ENCODE measurements at places on chromosomes 7 and 10.
A peak's percentile ranks its signal among the peaks of the same experiment; 100 is the strongest.

DNA sequence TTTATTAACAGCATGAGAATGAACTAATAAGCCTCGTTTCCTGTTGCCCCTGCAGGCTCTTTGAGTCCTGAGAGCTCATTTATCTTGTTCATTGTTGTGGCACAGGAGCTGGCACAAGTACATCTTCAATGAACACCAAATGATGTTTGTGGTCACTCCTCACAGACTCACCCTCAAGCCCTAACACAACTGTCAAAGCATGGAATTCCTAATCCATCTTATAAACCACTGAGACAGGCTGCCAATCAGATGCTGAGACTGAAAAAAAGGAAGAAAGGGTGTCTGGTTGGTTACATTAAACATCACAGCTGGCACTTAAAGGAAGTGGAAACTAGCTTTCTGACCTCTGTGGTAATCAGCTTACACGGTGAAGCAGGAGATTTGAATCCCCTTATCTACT lies 7.7 kb upstream of the CCDC172 start:
- DNase-seq = peak; percentile 25

DNA sequence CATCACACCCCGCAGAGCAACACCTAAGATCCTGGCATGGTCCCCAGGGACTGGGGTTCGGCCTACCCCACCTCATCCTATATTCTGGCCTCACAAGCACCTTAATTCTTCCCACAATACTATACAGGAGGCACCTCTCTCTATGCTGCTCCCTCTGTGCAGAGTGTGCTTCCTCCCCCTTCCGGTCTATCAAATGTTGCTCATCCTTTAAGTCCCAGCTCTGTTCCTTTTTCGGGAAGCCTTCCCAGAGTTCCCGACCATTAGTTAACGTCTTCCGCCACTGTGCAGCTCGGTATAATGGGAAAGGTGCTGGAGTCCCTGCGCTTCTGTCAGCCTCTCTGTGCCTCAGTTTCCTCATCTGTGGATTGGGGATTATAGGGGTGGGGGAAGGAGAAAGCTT lies 21.8 kb downstream of the PALD1 start:
- DNase-seq = no peak

DNA sequence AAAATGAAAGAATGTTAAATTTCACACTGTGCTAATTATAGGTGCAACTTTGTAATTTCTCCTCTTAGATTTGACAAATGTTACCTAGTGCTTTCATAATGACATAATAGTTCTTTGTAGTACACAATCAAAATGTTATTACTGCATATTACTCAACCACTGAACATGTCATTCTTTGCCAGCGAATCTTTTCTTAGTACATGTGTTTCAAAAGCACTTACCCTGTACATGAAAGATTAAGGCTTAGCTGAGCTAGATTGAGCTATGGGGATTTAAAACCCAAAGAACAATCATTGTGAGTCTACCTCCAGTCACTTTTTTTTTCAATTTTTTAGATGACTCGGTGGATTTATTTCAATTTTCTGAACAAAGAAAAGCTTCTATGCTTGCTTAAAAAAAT lies 123.5 kb upstream of the FERD3L start:
- no peak for DNase-seq

DNA sequence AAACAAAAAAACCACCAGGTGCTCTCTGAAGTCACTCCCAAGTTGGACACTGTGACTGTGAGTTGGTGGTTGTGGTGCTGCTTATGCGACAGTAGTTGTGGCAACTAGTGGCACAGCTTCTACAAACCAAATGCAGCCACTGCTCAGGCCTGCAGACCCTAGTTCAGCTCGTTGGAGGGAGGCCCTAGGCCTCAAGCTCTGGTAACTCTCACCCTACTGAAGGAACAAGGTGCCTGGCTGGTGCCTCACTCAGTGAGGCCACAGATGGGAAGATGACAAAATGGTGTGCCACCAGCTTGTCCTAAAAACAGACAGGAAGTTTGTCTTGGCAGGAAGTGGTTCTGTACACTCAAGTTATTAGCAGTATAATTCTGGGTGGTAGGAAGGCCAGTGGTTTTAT lies 45.3 kb upstream of the RAPGEF5 start:
- no peak for DNase-seq

- no peak for DNase-seq
Measured at GRCh38 chr7:21969822-21970221, 24.1 kb upstream of the CDCA7L start.
